ENCODE measurements at places on chromosomes 4 and X.

- DNase-seq = no peak
Observed at GRCh38 chr4:7432531-7433375, 2.0 kb downstream of the PSAPL1 start.

- no peak for DNase-seq
Observed at GRCh38 chrX:148380650-148381561, 119.5 kb upstream of the AFF2 start.

- DNase-seq = no peak
Observed at GRCh38 chrX:36407836-36408235, 488.3 kb downstream of the CFAP47 start.

GRCh38 chr4:100690812-100691211, 173.0 kb upstream of the EMCN start:
- DNase-seq = no peak

DNA sequence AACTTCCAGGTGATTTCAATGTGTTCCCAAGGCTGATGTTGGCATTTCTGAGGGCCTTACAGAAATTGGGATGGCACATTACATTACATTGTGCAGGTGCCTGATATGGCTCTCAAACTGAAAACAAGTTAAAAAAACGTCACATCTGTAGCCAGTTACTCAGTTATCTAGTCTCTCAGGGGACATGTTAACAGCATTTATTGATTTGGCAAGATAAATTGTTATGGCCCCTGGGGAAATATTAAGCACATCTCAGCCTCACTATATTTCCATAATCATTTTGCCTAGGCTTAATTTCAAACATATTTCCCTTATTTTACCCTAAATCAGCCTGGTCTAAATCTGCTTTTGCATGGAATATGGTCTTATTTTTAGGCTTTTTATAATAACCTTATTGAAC, 290.0 kb downstream of the IL15 start:
- DNase-seq = no peak

- no peak for DNase-seq
Observed at GRCh38 chrX:15495801-15496200, 2.7 kb upstream of the PIR start.

GRCh38 chr4:125729171-125729570, 414.4 kb downstream of the FAT4 start:
- no peak for DNase-seq
